AG08396 (cell line): ENCODE measurements at places on chromosomes 11 and 22.

GRCh38 chr11:66336234-66337102, at the start of gene RIN1:
Gene RIN1, minus strand, starts transcription at chr11:66336434. Its CDS starts 32 bp downstream, at chr11:66336402.
- DNase-seq: peak; percentile 96

DNA sequence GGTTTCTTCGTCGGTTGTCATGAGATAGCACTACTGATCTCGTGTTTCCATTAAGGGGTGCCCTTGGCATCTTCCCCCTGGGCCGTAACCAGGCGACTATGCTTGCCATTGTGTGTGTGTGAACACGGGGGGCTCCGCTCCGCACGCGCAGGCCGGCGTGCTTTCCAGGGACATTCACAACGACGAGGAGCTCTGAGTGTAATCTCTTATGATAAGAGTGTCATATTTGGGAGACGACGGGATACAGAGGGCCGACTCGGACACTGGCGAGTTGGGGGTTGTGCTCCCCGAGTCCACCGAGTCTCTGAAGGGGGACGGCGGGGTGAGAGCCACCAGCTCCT, 170.9 kb upstream of the CTSC start:
- DNase-seq: no peak

GRCh38 chr11:106723071-106723470, 295.2 kb downstream of the GUCY1A2 start:
- DNase-seq: no peak

DNA sequence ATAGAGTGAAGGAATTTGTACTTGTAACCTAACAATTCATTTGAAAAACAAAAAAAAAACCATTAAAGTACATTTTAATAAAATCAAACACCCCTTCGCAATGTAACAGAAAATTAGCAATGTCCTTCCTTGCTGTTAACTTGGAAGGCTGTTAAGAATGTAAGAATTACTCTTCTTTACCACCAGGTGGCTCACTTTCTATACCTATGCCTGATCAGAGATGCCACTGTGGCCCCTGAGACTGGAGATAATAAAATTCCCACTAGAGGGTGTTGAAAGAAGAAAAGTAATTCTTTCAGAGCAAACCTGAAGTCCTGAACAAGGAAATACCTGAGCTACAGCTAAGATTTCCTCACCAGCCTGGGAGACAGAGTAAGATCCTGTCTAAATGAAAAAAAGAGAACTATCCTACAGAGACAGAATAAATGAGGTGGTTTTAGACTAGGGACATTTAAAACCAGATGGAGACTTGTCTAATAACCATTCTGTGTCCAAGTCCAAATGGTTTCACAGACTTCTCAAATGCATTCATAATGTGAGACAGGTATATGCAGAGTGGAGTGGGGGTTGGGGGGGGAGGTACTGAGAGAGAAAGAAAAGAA, 1089.3 kb downstream of the FAM181B start:
- DNase-seq: peak; percentile 2

DNA sequence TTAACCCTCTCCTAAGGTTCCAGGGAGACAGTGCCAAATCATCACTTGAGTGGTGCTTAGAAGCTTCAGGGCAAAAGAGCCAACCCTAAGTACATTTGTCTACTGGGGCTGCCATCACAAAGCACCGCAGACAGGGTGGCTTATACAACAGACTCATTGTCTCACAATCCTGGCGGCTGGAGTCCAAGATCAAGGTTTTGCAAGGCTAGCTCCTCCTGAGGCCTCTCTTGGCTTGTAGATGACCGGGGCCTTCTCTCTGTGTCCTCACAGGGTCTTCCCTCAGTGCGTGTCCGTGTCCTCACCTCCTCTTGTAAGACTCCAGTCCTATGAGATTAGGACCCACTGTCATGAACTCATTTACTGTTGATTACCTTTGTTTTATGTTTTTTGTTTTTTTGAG, 34.1 kb upstream of the CD81 start:
- DNase-seq: no peak

DNA sequence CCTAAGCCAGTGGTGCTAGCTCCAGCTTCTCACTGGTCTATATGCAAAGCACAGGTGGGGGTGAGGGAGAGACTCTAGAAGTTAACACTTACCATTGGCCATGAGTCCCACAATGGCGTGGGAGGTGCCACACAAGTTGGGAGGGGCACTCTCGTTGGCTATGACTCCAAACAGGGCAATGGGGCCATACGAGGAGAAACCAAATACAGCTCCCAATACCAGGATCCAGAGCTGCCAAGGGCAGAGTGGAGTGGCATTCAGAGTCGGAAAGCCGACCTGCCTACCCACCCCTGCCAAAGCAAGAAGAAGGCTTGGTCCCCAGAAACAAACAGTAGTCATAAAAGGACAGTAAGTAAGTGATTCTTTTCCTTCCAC, 5.6 kb downstream of the SLC37A4 start:
- DNase-seq: no peak

- no peak for DNase-seq
These were observed 23.8 kb downstream of the OPCML start for GRCh38 chr11:133508468-133508867.

GRCh38 chr11:74681686-74682651, 49.3 kb downstream of the CHRDL2 start:
- no peak for DNase-seq

GRCh38 chr22:23789121-23789520, 2.4 kb downstream of the SMARCB1 start:
- DNase-seq: no peak

DNA sequence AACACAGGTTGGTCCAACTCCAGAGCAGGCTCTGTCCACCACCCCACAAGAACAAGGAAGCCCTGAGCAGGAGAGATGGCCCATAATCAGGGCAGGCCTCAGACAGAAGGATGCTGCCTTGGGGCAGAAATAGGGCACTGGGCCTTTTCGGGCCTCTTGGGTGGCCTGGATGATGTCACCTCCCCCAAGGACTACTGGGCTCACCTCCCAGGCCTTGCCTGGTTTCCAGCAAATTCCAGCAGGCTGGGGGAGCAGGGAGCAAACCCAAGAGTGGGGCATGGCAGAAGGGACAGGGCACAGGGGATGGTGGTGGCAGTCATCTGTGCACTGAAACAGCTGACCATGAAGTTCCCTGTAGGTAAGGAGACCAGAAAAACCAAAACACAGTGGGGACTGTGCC, 5.3 kb upstream of the NAA40 start:
- DNase-seq: no peak

DNA sequence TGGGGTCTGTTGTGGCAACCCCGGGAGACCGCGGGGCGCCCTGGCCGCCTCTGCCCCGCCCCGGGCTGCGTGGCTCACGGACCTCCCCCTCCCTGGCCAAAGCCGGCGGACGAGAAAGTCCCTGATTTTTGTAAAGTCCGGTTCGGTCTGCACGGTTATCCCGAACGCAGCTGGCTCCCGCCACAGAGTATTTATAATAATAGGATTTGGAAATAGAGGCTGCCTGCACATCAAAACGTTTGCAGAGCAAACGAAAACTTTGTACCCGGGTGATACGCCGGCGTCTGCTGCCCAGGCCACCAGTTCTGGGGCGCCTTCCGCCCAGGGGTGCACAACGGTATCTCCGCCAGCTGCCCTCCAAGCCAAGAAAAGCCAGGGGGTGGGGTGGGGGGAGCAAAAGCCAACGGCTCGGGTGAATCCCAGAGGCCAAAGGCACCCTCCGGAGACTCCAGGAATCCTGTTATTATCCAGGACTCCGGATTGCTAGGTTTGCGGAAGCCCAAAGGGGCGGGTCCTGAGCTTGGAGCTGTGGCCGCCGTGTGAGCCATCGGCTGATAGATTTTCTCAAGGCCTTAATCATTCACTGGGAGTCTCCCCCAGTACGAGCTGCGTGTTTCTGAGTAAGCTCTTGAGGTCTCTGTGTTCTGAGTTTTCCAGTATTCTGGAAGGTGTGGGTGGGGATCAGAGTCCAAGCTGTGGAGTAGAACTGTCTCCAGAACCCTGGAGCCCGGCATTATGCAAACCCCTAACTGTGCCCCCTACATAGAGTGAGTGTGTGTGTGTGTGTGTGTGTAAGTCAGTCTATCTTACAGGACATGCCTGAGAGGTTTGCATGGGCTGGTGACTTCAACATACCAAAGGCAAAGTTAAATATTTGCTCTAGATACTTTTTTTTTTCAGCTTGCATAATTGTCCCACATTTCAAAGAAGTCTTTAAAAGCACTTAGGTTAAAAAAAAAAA, 673 bp upstream of the SHANK2 start:
- DNase-seq: peak; percentile 82

- no peak for DNase-seq
These were observed 67.6 kb downstream of the MPPED1 start for GRCh38 chr22:43479301-43479950.

- peak; percentile 41 for DNase-seq
These were observed 13.9 kb downstream of the CCND1 start for GRCh38 chr11:69654660-69655478.

- no peak for DNase-seq
These were observed 1001.7 kb downstream of the BRD1 start for GRCh38 chr22:48825802-48826520.

- no peak for DNase-seq
These were observed 910.5 kb upstream of the CHORDC1 start for GRCh38 chr11:91133361-91133760.

DNA sequence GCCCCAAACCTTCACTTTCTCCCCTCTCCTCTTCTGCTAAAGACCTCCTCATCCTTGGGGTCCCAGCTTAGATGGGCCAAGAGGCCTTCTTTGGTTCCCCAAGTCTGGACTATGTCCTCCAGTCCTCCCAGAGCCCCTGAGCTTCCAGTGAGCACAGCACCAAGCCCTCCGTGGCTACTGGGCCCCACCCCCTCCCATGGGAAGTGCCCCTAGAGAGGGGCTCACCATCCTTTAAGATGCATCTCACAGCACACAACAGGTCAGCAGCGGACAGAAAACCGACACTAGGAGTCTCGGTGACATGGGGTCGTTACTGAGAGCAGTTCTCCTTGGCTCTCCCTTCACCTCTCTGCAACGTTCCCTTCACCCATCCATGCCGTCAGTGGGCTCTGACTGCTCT, 2.7 kb downstream of the LRRC32 start:
- DNase-seq: no peak

GRCh38 chr11:59208956-59209355, 3.8 kb downstream of the MPEG1 start:
- no peak for DNase-seq

- no peak for DNase-seq
These were observed 583.5 kb upstream of the FAT3 start for GRCh38 chr11:91641153-91641552.

- no peak for DNase-seq
These were observed 55.5 kb downstream of the PAK1 start for GRCh38 chr11:77418155-77418970.

GRCh38 chr11:28470180-28470579, 362.0 kb downstream of the METTL15 start:
- DNase-seq: no peak

- DNase-seq: no peak
These were observed 25.6 kb downstream of the NARS2 start for GRCh38 chr11:78548911-78549590.

- DNase-seq: no peak
These were observed 1.8 kb upstream of the NFAM1 start for GRCh38 chr22:42433754-42434682.

GRCh38 chr11:116901211-116901610, 63.8 kb upstream of the APOA1 start:
- no peak for DNase-seq

- no peak for DNase-seq
These were observed 9.1 kb downstream of the DRD4 start for GRCh38 chr11:646214-646613.

GRCh38 chr11:73750228-73750627, 10.6 kb downstream of the RAB6A start:
- DNase-seq: no peak

DNA sequence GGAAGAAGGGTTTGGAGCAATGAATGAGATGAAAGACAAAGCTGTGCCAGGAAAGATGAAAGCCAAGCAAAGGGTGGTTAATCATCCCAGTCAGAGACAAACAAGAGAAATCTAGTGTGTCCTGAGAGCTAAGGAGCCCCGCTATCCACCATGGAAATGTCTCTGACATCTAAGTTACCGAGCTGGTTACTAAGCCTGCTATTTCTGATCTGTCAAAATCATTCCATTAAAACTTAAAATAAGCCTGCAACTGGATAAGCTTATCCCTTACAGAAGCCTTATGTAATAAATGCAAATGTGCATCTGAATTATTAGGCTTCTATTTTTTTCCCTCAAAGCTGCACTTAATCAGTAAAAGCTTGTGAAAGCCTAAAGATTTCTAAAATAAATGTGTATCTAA, 22.1 kb upstream of the SESN3 start:
- no peak for DNase-seq

DNA sequence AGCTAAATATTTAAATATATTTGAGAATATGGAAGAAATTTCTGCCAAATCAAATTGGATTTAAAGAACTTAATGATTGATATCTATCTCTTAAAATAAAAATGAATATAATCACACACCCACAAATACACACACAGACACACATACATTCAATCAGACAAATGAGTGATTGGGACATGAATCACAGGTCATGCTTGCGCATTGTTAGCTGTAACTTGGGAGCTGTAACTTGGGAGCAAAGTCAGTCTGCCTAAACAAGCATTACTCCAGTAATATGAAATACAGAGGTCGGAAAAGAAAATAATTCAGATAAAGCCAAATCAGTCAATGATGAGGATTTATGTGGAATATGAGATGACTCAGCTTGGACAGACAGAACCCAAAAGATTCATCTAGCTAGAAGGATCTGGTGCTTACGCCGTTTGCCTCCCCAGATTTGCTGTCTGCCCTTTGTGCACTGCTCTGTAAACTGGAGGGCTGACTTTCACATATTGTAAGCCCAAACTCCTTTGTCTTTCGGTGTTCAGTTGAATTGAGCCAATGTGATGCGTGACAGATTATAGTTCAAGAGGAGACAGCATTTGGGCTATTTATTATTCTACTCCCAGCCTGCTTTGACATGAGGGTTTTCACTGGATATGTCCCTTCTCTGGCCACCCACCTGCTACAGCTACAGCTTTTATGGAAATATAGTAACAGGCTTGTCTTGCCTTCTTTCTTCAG, 1.6 kb downstream of the OR56B1 start:
- no peak for DNase-seq

DNA sequence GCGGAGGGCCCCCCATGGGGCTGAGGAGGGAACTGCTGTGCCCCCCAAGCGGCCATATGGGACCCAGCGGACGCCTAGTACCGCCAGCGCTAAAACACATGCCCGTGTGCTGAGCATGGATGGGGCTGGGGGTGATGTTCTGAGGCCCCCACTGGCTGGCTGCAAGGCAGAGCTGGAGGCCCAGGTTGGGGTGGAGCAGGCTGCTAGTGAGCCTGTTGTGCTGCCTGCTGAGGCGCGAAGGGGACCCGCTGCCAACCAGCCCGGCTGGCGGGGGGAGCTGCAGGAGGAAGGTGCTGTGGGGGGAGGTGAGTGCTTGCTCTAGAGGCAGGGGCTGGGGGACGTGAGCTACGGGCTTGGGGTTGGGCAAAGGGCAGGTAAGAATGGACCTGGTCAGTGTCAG, 3.2 kb downstream of the PCNX3 start:
- no peak for DNase-seq

GRCh38 chr11:24697522-24698111, 200.8 kb downstream of the LUZP2 start:
- no peak for DNase-seq

GRCh38 chr11:73781303-73781702, 6.4 kb upstream of the MRPL48 start:
- no peak for DNase-seq
